ENCODE measurements at places on chromosomes 6 and 20. TPM values are rescaled to one million over a fixed set of nuclear protein-coding genes. Genes with fewer than 3 reads are reported as not detected.

DNA sequence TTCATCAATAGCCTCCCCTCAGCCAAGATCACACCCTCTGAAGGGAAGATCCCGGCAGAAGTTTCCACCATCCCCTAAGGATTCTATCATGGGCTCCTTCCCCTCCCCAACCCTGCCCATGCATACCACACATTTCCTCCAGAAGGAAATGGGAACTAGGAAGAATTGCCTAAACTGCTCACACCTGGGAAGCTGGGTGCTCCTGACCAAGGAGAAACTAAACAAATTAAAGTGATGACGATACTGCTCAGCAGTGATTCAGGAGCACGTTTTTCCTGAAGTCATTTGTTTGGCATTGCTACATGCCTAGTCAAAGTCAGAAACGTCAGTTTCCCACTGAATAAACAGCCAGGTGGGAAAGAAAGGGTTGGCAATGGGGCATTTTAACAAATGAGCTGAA, 136.1 kb upstream of the CDYL start:
- no peak for DNase-seq

- no peak for DNase-seq
These were observed 21.7 kb downstream of the ELOVL5 start for GRCh38 chr6:53327017-53327395.

Gene EDN1
- total RNA-seq = 3.5 TPM

DNA sequence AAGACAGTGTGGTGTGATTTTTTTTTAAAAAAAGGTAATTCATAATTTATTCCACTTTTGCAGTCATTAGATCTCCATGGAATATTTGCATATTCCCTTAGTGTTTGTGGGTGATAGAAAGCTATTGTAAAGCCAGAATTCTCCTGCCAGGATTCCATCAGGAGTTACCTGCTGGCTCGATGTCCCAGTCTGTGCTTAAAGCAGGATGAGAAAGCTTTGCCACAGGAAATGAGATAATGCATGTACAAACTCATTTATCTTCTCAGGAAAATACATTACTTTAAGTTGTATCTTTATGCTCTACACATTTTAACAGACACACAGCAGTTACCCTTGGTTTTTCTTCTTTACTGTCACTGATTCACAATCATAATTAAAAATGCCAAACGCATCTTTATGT, 553.0 kb downstream of the CD109 start:
- DNase-seq = no peak

Gene AURKA
- total RNA-seq = 61.2 TPM

DNA sequence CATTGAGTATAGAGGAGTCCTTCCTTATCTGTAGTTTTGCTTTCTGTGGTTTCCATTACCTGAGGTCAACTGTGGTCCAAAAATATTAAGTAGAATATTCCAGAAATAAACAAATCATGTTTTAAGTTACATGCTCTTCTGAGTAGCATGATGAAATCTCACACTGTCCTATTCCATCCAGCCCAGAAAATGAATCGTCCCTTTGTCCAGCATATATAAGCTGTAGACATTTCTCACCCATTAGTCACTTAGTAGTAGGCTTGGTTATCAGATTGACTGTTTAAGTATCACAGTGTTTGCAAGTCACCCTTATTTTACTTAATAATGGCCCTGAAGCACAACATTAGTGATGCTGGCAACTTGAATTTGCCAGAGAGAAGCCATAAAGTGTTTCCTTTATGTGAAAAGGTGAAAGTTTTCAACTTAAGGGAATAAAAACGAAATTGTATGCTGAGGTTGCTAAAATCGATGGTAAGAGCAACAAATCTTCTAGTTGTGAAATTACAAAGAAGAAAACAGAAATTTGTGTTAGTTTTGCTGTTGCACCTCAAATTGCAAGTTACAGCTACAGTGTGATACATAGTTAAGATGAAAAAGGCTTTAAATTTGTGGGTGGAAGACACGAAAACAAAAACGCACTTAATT, 198.6 kb upstream of the SIM1 start:
- no peak for DNase-seq

Gene ARG1
- total RNA-seq = not detected

Gene GGT7
- total RNA-seq = 14.1 TPM

Gene PCK1
- total RNA-seq = 0.56 TPM

DNA sequence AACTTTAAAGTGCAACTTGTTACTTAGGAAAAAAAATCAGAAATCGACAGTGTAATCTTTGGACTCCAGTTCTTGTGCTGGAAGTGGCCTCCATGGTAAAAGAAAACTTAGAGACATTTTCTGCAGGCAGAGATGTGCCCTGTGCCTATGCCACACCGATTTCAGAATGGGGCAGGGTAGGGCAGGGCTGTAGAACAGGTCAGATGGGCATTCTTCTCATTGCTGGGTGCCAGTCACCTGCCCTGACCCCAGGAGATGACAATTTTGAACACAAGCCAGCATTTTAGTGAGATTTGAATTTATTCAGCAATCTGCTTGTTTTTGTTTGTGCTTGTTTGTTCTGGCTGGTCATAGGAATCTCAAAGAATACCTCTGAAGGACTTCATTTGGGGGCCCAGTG, 63.3 kb downstream of the SASH1 start:
- DNase-seq = no peak

- DNase-seq = no peak
These were observed 293.5 kb downstream of the UTRN start for GRCh38 chr6:144578385-144579350.

GRCh38 chr6:80010288-80010687, 5.8 kb downstream of the TTK start:
- no peak for DNase-seq

Gene TMEM242
- 4.4 TPM for total RNA-seq
